ENCODE measurements at places on chromosomes 7 and 10.
A peak's percentile ranks its signal among the peaks of the same experiment; 100 is the strongest.

GRCh38 chr10:89738551-89739209 lies 37.3 kb downstream of the KIF20B start:
- no peak for DNase-seq

- DNase-seq: no peak
These were observed 573.2 kb downstream of the GLRX3 start for GRCh38 chr10:130709415-130709814.

DNA sequence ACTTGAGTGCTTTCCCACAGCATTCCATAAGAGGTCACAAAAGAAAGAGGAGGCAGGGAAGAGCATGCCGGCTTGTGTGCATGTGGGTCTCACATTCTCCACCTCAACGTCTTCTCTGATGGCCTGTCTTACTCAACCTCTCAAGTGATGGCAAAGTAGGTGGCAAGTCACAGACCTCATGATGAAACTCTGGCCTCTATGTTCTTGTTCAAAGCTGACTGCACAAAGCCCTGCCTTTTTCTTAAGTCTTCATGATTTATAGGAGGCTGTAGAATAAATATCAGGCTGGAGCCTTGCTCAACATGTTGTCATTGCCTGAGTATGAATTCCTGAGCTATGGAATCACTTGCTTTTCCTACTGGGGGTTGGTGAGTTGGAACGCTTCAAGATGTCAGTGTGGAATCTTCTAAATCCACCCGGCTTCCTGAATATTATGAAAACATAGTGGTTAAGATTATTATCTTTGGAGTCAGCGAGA lies 213.6 kb upstream of the INHBA start:
- no peak for DNase-seq

- no peak for DNase-seq
These were observed 14.9 kb upstream of the CCDC3 start for GRCh38 chr10:13016426-13016825.

DNA sequence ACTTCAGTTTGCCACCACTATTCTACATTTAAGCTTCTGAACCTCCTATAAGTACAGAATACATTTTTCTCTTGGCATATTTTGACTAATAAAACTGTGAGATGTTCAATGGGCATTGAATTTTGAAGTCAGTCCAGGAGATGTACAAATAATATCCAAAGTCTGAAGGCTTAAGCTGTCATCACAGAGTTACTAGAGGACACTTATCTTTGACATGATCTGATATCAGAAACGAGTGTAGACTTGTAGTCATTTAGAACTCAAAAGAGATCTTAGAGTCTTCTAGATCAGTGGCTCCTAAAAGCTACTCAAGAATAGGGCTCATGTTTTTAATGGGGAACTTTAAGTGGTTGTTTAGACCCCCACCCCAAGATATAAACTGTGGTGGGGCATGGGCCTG lies 160.5 kb downstream of the ARID5B start:
- DNase-seq: no peak

DNA sequence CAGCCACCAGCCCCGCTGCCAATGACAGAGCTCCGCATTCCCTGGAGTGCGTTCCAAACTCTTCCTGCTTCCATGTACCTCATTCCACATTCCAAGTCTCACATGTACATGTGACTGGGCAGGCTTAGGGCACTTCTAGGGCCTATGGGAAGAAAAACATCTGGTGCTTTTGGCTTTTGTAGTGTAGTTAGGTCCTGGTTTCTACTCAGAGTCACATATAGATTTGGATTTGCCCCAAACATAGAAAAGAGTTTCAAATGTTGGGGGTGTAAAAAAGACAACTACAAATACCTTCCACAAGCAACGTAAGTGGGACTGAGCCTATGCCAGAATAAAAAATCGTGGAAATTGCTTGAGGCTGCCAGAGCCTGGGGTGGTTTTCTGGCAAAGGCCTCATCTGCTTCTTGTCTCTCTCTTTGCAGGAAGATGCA lies 84.1 kb downstream of the ZNF467 start:
- no peak for DNase-seq

DNA sequence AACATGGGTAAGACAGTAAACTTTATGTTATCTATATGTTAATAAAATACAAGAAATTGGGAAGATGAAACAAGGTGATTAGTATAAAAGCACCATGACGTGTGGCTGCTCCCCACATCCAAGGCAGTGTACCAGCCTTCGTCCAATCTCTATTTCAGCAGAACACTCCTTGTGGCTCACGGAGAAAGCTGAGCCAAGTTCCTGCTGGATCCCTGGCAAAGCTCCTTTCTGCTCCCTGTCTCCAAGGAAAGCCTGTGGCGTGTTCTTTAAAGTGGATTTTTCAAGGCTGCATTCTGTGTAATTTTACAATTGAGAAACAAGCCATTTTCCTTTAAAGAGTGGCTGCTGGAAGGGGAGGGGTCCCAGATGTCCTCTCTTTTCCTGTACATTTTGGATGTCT lies 467.3 kb downstream of the PTPRN2 start:
- DNase-seq: no peak

- DNase-seq: no peak
These were observed 196.4 kb downstream of the FRMD4A start for GRCh38 chr10:14134275-14134674.

GRCh38 chr7:150799741-150800580 lies at the start of gene TMEM176B:
TMEM176B (minus strand) TSS chr7:150800364; CDS start chr7:150796569, 3,795 bp downstream.
- no peak for DNase-seq

- DNase-seq: no peak
These were observed 1.3 kb downstream of the FRAT2 start for GRCh38 chr10:97333351-97333600.

- no peak for DNase-seq
These were observed 31.7 kb downstream of the GPR22 start for GRCh38 chr7:107501593-107501992.

- no peak for DNase-seq
These were observed 20.3 kb downstream of the NOD1 start for GRCh38 chr7:30458311-30458710.

DNA sequence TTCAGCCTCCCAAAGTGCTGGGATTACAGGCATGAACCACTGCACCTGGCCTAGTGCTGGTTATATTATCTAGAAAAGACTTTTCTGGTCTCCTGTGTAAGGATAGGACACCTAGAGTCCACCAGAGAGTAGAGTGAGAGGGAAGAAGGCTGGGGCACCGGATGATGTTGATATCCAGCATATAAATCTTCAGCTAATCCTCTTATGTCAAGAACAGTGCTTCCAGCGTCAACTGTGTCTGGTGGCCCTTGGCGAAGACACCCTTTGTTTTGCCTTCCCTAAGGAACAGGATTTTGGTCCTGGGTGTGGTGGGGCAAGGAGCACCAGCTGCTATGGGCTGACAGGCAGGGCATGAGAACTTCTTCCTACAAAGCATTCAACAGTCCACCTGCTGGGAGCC lies 16.3 kb upstream of the INMT start:
- no peak for DNase-seq

DNA sequence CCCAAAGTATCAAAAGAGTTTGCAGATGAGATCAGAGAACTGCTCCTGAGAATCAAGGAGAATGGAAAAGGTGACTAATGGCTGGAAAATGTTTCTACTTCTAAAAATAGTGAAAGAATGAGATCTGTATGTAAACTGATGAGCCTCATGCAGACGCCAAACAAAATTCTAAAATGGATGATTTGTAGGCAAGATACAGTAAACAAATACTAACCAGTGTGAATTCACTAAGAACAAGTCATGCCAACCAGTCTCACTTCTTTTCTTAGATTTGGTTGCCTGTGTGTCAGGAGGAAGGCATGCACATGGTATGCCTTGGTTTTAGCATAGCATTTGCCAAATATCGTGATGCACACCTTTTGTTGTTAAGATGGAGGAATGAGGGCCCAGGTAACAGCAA lies 94.9 kb upstream of the PIK3CG start:
- DNase-seq: no peak

DNA sequence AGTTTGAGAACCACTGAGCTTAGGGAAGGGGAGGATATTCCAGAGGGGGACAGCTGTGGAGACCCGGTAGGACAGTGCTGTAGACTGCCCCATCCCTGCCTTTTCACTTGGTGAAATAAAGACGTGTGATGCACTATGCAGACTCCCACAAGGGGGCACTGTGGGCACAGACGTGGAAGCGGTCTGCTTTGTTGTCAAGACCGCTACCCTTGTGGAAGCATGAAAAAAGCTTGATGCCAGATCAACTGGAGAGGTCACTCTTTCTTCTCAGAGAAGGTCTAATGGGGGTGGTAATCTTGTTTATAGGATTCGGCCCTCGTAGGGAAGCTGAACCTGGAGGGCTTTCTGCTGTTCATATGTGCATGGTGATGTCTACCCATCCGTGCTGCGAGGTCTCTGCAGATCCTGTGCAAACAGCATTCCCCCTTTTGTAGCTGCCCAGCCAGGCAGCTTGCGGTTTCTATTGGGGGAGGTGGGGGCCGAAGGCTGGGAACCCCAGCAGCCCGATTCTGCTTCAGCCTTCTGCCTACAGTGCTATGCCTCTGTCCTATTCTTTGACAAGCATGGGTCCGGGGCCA lies 13.7 kb downstream of the RPS24 start:
- peak; percentile 86 for DNase-seq

DNA sequence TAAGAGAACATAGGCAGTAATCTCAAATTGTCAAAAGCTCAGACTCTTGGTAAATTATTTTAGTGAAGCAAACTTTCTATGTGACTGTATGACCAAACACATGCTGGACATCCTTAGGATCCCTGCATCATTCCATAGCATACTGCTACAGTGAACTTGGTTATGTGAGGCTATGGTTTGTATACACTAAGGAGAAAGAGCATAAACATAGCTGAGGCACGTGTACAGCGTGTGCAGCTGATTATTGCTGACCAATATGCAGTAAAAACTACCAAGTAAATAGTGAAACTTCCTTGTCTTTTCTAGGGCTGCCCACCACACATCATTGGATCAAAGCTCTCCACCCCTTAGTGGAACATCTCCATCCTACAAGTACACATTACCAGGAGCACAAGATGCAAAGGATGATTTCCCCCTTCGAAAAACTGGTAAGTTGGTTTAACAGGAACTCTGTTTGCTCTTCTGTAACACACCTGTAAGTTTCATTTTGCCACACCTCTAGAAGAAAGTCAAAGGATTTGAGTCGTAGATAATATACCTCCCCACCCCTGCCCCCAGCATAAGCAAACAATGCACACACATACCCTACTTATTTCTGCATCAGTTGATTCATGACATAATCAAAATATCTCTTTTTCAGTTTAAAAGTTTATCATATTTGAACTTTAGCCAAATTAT lies 98.2 kb downstream of the HDAC9 start:
- DNase-seq: no peak

- DNase-seq: no peak
These were observed 15.3 kb downstream of the HNRNPA2B1 start for GRCh38 chr7:26185131-26185843.

DNA sequence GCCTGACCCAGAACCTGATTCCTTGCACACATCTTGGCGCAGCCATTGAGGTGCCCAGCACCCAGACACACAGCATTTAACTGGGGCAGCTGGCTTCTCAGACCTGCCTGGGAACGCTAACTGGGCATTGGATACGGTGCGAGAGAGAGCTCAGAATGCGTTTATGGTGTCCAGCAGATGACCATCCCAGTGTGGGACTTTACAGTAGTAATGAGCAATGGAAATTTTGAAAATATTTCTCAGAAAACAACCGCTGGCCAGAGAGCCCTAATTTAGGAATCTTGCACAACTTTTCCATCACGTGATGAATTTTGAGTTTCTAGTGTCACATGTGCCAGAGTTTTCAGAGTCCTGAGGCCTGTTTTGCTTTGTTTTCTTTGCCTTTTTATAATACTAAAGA lies 78.2 kb upstream of the SEC61G start:
- no peak for DNase-seq

DNA sequence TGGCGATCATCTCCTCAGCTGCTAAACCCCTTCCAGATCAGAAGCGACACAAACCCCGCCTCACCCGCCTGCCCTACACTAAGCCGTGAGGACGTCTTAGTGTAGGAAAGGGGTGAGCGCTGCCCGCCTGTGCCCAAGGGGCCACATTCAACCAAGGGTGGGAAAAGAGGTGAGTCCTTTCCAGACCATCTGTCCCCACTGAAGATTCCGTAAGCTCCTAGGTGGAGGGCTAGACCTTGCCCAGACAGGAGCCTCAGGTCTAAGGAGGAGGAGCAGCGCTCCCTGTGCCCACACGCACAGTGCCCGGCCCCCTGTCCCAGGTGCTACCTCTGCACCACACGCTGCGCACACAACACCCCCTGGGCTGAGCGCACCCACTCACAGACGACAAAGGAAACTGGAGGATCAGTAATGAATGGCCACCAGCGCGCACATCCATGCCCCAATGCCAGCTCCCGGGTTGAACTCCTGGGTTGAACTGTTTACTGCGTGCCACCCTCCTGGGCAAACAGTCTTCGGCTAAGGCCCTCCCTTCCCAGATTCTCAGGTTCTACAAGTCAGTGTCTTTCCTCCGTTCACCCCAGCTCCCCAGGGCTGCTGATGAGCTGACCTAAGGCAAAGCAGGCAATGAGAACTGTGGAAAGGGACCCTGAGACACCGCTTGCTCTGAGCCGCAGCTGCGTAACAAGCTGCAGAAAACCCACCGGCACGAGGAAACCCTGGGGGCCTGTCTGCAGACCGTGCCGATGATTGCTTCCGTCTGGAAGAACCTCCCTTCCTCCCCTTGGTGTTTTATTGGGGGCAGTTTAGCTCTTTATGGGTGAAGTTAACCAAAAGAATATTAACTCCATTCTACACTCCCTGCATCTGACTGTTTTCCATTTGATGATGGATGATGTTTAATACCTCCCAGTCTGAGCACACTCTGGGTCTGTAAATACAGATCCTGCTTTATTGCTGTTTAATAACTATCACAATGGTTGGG lies 185.9 kb downstream of the MAD1L1 start:
- no peak for DNase-seq

DNA sequence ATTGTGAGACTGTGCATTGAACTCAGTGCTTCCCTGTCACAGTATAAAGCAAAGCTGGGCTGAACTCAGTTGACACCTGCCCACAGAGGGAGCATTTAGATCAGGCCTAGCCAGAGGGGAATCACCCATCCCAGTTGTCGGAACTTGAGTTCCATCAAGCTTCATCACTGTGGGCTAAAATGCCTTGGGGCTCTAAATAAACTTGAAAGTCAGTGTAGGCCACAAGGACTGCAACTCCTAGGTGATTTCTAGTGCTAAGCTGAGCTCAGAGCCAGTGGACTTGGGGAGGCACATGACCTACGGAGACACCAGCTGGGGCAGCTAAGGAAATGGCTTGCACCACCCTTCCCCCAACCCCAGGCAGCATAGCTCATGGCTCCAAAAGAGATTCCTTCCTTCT lies 7.7 kb upstream of the ABCB4 start:
- no peak for DNase-seq
